ENCODE measurements at places on chromosomes 2 and 18. TPM values are rescaled to one million over a fixed set of nuclear protein-coding genes. Genes with fewer than 3 reads are reported as not detected.

- DNase-seq, result peak; percentile 94
Observed at GRCh38 chr2:37459095-37459981, 114.9 kb downstream of the QPCT start.

GRCh38 chr2:117571590-117572349 lies 242.7 kb upstream of the DDX18 start:
- no peak for DNase-seq

DNA sequence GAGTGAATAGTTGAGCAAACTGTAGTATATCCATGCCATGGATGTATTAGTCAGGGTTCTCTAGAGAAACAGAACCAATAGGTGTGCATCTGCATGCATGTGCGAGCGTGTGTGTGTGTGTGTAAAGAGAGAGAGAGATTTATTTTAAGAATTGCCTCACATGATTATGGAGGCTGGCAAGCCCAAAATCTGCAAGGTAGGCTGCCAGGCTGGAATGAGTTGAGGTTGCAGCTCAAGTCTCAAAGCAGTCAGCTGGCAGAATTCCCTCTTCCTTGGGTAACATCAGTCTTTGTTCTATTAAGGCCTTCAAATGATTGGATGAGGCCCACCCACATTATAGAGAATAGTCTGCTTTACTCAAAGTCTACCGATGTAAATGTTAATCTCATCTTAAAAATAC lies 187.8 kb downstream of the ANAPC1 start:
- no peak for DNase-seq

DNA sequence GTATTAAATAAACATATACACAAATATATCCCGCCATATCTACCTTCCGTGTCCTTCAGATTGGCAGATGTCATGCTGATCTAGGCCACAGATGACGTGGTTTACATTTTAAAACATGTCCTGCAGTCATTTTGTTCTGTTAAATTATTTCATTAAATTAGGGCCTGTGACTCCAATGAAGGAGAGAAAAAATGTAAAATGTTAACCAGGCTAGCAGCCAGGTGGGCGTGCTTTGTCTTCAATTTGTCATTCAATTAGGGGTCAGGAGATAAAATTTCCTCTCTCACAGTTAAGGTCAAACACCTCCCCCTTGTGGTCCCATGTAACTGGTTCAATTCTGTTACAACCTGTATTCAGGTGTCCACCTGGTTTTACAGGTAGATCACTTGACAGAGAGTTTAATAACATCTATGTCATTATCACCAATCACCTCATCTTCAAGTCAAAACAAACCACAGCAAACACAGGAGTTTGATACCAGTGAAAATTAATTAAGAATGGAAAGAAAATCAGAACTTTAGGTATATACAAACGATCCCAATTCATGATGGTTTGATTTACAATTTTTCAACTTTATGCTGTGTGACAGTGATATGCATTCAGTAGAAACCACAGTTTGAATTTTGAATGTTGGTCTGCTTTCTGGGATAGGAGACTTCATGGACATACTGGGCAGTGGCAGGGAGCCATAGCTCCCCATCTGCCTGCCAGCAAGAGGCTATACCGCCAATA lies 339.4 kb downstream of the CMPK2 start:
- DNase-seq, result peak; percentile 15

DNA sequence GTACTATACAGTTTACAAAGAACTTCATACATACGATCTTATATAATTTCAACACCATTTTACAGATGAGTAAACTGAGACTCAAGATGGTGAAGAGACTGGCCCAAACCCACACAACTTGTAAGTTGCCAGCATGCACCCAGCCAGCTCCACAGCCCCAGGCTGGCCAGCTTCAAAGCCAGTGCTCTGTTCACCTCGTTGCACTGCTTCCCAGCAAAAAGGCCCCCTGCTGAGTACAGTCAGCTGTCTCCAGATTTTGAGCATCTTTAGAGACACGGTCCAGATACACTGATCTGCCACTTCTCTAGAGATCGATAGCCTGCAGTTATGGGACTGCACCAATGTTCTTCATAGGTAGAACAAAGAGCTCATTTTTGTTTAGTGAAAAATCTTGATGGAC lies 257.2 kb upstream of the CHAC2 start:
- DNase-seq, result no peak

DNA sequence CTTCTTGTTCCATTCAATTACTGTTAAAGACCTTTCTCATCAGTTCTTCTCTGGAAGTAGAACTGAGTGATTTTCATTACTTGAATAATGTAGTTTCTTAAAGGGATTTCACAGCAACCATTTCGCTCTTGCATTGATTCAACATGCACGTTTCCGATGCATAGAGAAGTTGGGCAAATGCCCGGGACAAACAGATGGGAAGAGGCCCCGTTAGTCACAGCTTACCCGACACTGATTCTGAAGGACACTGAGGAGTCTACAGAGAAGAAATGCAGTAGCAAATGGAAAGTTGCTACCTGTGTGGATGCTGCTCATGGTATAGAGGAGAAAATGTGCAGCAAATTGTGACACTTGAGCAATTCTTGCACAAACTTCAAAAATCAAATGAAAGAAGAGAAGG lies 32.3 kb upstream of the GCG start:
- DNase-seq, result no peak

DNA sequence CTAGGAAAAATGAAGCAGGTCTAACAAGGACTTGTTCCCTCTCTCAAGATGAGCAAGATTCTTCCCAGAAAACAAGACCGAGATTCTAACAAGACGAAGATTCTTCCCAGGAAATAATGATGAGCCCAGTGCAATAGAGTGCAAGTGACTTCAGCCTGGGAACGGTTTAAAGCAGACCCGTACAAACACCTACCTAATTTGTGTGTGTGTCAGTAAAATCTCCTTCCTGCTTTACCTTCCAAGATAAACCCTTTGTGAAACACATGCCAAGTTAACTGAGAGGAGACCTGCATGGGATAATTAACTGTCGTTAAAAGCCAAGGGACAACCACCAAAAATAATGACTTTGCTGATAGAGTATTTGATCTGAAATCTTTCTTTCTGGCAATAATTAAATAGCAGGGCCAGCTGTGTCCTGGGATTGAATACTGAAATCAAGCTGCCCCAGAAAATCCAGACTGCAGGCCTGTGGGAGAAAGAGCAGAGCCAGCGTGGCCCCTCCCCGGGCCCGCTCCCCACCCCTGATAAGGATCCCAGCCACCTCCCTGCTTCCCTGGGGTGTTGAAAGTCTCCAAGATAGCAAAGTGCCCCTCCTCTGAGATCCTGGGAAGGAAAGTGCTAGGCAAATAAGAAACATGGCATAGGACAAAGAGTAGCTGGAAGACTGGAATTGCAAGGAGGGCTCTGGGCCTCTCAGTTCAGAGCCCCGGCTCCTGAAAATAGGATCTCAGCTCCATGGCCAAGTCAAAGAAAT lies 145.5 kb downstream of the CYP26B1 start:
- no peak for DNase-seq

UGT1A9 gene
- total RNA-seq, result not detected

DNA sequence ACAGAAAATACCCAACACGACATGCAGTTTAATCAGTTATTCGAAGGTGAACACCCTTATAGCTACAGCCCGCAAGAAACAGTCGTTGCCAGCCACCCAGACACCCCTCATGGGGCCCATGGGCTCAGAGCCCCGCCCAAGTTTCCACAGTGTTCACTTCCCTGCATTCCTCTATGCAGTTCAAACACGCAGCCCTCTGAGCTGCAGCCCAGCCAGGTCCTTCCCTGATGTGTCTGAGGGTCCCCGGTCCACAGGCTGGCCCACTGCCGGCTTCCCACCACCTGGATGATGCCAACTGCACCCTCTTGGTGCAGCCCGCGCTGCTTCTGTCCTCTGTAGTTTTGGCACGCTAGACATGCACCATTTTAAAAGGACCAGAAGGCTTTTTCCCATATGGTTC lies 87.4 kb downstream of the ZNF516 start:
- DNase-seq, result no peak

DNA sequence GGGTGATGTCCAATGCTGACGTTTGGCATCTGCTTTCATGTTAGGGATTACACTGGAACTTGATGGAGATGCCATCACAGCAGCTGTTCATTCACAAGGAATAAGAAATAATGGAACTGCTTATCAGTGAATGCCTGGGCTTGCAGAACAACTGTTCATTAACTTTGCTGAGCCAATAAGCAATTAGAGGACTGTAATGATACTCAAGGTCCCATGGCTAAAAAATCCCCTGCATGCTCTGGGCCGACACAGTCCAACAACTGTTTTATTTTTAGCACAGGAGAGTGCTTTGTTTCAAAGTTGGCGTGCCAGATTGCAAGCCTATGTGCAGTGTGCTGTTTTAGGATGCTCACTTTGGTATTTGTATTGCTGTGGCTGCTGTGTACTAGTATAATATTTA lies 408.0 kb upstream of the RGPD4 start:
- no peak for DNase-seq

DNA sequence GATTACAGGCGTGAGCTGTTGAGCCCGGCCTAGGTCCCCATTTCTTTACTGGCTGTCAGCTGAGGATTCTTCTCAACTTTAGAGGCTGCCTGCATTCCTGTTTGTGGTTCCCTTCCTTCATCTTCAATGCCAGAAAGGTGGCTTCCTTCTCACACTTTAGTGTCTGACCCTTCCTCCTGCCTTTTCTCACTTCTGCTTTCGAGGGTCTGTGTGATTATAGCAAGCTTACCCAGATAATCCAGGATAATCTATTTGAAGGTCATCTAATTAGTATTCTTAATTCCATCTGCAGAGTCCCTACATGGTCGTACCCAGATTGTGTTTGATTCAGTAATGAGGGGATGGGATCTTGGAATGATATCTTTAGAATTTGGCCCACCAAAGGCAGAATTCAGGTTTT lies 157.4 kb downstream of the TANC1 start:
- DNase-seq, result no peak

- DNase-seq, result no peak
Observed at GRCh38 chr2:74017223-74017622, 32.5 kb downstream of the TET3 start.
